Kidney epithelial cell (primary cell): ENCODE measurements at places on chromosomes 16 and 17.

- no peak for DNase-seq
Measured at GRCh38 chr16:56861092-56861610, 3.9 kb upstream of the SLC12A3 start.

- no peak for DNase-seq
Measured at GRCh38 chr16:80105160-80105559, 435.6 kb upstream of the DYNLRB2 start.

- DNase-seq: no peak
Measured at GRCh38 chr17:77681861-77682260, 276.6 kb upstream of the TNRC6C start.

DNA sequence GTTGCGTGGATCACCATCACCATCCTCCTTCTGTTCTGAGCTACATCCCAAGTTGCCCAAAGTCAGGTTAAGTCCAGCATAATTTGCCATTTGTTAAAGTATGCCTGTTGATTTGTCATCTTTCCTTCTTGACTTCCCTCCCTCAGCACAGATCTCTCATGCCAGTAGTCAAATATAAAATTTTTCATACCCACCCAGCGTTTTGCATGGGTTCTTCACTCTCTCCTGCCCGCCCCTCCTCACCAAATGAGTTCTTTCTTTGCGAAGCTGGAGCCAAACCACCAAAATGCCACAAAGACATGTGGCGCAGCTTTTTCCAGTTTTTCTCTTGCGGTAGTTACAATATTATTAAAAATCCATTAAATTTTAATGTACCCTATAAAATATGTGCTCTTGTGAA lies 167.2 kb downstream of the MSI2 start:
- no peak for DNase-seq

DNA sequence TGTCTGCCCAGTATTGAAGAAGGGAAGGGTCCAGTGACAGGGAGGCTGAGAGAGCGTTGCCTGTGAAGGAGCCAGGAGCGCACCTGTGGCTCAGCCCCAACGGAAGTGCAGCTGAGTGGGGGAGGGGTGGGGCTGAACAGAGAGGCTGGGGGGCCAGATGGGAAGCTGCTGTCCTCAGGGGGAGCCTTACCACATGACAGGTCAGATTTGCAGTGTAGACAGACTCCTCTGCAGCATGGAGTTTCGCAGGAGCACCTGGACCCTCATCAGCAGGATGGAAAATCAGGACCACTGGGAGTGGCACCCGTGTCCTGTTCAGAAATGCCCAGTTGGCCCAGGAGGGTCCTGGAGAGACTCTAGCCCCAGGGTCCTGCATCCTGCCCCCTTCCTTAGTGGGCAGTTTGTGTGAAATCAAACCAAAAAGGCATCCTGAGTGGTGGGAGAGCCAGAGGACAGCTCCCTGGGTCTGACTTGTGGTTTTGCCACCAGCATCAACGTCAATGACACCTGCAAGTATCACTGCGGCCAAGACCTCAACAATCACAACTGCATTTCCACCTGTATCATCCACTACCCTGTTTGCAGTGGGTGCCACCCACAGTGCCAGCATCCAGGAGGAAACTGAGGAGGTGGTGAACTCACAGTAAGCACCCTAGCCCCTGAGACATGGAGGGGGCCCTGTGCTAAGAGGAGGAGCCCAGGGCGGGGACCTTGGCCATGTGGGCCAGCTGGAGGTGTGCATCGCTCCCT lies 7.8 kb downstream of the CD300A start:
- DNase-seq: no peak

DNA sequence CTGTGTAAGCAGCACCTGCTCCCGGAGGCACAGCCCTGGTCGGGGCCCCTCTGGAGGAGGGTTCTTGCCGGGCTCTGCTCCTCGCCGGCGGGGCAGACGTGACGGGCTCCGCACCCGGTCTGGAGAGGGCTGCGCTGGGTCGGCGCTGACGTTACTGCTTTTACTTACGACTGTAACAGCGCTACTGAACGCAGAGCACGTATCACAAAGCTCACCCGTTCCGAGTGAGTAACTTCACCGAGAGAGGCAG lies 1.3 kb upstream of the RAB40C start:
- DNase-seq: no peak

DNA sequence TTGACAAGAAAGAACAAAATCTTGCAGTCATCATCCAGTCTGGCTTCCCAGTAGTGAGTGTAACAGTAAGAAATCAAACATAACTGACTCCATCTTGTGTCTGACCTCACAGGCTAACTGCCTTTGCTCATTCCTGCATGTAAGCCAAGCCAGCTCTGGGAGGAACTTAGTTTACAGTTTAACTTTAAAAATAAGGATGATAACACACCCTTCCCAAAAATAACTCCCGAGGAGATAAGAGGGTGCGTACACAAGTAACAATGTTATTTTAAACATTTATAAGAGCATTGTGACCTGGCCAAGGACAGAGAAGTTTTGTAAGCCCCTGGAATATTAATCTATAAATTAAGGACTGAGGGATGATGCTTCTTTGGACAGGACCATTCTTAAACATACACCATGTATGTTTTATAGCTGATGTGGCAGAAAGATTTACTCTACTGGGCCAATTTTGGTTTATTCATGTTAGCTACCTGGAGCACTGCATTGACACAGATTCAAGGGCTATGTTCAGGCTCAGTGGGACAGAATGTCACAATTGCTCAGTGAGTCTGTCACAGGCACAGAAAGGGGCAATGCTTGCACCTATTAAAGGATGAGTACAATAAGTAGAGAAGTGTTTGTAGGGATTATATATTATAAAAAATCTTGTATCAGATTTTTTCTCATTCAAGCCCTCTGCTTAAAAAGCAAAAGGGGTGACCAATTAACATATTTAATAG lies 344.1 kb downstream of the UTP18 start:
- no peak for DNase-seq

- no peak for DNase-seq
Measured at GRCh38 chr16:76278980-76279379, 1.8 kb downstream of the CNTNAP4 start.

GRCh38 chr17:68700421-68700820 lies 99.3 kb upstream of the FAM20A start:
- DNase-seq: no peak

GRCh38 chr17:59370593-59371299 lies 39.3 kb downstream of the YPEL2 start:
- no peak for DNase-seq

- DNase-seq: no peak
Measured at GRCh38 chr16:65012357-65012756, 109.5 kb downstream of the CDH11 start.

- no peak for DNase-seq
Measured at GRCh38 chr16:76777721-76778465, 413.1 kb upstream of the MON1B start.

DNA sequence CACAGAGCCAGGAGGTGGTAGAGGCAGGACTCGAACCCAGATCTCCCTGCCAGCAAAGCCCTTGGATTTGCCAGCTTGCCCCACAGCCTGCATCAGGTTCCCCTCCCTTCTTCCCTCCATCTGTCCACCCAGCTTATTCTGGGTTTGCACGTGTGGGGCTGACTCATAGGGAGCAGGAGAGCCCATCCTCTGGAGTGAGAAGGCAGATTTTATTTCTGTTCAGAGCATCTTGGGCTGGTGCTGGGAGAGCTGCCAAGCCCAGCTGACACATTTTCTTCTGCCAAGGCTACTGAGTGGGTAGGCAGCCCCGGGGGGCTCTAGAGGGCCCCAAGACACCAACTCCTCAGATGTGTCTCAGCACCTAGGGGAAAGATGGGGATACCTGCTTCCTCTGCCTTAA lies 106.3 kb upstream of the CRHR1 start:
- DNase-seq: no peak

DNA sequence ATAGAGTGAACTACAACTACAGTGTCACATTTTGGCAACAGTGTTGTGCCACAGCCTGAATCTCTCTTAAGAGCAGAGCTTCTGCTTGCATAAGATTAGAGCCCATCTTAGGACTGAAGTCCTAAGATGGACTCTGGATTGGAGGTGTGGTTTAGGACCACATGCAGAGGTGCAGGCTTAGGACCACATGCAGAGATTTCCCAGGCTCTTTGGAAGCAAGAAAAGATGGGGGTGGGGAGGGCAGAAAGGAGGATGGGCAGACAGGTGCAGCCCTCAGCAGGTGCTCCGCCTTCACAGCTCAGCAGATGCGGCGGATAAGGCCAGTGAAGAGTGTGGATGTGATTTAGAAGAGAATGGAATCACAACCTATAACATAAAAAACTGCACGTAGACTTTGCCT lies 128.7 kb downstream of the TANGO6 start:
- DNase-seq: no peak

DNA sequence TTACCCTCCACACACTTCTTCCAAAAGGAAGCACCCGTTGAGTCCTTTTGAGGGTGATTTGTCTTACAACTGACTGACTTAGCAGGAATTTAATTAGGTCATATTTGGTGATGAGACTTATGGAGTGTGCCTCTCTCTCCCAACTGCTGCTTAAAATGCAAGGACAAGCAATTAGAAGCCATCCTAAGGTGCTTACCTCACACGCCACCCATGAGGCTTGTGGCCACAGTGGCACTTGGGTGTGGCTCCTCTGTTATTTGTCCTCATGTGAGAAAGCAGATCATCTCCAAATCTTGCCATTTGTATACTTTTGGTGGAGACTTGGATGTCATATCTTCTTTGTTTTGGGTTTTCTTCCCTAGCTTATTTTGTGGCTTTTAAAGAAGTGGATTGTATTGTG lies 61.6 kb downstream of the WNT3 start:
- DNase-seq: no peak

- DNase-seq: no peak
Measured at GRCh38 chr17:14042411-14042810, 26.9 kb upstream of the COX10 start.

GRCh38 chr16:20363191-20363590 lies 10.7 kb upstream of the UMOD start:
- no peak for DNase-seq
